ENCODE measurements at places on chromosomes 2 and 18.

DNA sequence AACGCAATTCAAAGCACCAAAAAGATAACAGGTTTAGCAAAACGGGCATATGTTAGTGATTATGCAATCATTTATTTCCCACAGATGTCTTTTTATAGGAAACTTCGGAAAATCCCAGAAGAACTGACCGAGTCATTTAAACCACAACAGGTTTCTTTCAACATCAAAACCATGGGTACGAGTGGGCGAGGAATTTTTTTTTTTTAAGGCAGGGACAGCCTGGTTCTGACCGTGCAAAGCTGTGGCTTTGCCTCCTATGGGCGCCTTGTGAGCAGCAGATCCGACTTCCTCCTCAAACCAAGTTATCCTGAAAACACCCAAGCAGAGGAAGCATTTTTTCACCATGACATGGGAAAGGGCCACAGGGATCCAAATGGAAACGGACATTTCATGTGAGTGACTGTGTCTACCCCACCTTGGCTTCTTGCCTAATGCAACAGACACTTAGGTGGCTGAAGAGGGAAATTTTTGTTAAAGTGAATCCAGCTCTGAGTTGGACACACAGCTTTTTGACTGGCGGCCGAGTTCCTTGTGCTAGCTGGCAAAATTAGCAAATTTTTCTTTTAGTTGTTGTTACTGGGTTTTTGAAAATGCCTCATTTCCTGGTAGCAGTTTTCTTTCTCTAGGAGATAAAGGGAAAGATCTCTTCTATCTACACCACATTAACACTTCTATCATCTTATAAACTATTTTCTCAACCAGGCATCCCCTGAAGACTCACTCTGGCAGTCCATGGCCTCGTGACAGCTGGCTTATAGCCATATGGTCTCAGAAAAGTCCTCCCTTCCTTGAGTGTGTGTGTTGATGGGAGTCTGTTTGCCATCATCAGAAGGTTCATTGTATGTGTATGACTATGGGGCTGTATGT, 487.4 kb upstream of the ZEB2 start:
- no peak for DNase-seq

- no peak for DNase-seq
Measured at GRCh38 chr2:174969091-174969734, 36.0 kb downstream of the CHN1 start.

DNA sequence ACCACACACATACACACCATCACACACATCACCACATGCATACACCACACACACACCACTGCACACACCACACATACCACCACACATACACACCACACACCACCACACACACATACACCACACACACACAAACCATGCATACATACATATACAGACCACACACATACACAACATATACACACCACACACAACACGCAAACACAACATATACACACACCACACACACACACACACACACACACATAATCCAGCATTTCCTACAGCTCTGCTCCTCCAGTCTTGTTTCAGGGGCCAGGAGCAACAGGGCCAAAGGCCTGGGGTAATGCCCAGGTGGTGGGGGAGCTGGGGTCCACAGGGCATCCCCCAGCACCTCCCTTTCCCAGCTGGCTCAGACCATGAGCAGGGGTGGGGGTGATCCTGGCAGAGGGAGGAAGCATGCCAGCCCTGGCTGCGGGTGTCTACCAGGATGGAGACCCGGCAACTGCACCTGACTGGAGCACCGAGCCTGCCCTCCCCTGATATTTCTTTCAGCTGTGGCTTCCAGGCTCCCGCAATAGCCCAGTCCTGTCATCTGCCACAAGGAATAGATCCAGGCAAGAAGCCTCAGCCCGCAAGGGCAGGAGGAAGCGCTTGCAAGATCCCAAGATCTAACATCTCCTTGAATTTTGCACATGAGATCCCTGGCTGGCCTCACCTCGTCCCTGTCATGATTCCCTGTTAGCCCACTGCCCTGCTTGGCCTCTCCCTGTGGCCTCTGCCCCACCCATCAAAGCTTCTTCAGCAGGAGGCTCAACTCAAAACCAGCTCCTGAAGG, 196.9 kb downstream of the TNS1 start:
- no peak for DNase-seq

- no peak for DNase-seq
Measured at GRCh38 chr2:2024751-2025481, 280.6 kb upstream of the PXDN start.

DNA sequence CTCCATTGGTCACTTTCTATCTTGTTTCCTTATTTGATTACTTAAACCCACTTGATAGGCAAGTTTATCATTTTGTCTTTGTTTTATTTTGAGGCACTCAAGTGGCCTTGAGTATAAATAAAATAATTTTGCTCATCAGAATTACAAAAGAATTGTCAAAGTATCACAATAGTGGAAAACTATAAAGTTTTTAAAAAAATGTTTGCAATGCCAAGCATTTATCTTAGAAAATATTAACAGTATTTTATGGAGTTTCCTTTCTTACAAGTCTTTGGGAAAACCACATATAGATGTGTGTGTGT, 14.7 kb downstream of the PMS1 start:
- DNase-seq, result no peak

Measured in B cell (primary cell).